ENCODE measurements at places on chromosomes 2 and 18. TPM values are rescaled to one million over a fixed set of nuclear protein-coding genes. Genes with fewer than 3 reads are reported as not detected.

BBS5 gene
- 23.6 TPM for total RNA-seq

CHRND gene
- 0.56 TPM for total RNA-seq

SIX3 gene
- 0.47 TPM for total RNA-seq

TEKT4 gene
- 11.5 TPM for total RNA-seq

DNA sequence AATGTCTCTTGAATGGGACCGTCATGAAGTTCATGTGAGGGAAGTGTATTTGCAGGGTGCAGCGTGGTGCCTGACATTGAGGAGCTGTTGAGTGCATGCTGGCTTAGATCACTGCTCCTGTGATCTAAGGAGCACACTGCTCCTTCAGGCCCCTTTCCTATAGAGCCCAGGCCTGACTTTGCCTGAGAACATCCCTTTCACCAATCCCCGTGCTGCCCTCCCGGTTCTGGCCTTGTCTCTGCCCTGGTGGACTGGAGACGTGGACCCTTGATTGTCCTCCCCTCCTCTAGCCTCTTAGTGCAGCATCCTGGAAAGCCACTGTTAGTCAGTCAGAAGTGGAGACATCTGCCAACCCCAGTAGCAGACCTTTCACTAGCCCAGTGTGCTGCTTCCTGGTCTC lies 323.6 kb upstream of the HS6ST1 start:
- DNase-seq, result peak; percentile 3

TANC1 gene
- 19.3 TPM for total RNA-seq

- no peak for DNase-seq
These were observed 143.6 kb downstream of the OSR1 start for GRCh38 chr2:19214682-19215391.

DNA sequence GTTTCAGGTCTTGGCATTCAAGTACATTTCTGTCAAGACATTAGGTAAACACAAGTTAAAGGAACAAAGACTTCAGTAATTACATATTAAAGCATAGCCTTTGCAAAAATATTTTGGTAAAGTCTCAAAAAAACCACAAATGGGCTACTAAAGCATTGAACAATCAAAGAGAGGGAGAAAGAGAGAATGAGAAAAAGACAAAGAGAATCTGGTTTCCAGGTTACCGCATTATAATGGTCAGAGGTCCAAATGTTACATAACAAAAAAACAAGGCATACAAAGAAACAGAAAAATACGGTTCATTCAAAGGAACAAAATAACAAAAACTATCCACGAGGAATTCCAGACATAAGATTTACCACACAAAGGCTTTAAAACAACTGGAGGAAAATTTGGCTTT lies 327.9 kb downstream of the AKAIN1 start:
- DNase-seq, result no peak

DNA sequence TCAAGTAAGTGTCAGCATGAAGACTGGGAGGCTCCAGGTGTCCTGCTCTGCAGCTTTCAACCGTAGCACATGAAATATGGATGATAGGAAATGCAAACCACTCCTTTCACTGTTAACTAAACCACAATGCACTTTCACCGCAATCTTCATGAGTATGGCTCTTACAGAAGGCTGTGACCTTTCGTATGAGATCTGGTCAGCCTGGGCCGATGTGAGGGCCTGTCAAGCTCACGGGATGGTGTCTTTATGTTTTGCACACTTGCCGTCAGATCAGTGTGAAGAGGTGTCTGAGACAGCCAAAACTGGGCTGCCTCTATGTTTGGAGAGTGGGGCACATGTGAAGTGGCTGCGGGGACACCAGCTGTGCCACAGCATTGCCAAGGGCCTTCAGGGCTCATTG lies 62.8 kb upstream of the AFF3 start:
- no peak for DNase-seq

DNA sequence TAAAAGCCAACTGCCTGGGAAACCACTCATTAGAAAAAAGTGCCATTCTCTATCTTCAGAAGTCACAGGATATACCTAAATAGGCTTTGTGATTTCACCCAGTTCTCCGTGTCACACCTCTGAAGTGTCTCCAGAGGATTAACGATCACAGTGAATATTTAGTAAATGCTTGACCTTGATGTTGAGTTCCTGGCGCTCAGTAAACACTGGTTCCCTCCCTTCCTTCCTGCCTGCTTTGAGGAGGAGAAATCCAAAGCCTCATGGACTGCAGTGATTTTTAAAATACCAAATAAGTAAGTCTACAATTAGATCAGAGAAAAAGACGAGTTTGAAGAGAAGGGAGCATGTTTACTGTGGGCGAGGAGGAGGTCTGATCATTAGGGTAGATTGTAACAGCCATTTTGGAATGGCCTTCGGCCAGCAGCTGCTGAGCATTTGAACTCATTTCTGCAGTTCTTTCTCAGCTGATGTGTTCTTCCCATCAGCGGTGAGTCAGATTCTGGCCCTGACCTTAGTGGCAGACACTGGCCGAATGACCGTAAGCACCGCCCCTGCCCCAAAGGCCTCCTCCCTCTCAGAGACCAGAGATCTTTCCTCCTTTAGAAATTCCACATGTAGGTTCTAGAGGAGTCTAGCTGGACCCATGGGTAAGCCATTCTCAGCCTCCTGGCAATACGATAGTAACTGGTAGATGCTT lies 62.1 kb upstream of the SLC16A14 start:
- DNase-seq, result peak; percentile 76

- DNase-seq, result peak; percentile 65
These were observed 77.2 kb upstream of the TXNDC2 start for GRCh38 chr18:9808295-9809241.

KLHL29 gene
- 10.9 TPM for total RNA-seq

GRCh38 chr2:41722668-41723369 lies 325.0 kb upstream of the PKDCC start:
- DNase-seq, result peak; percentile 78

- DNase-seq, result no peak
These were observed 259.1 kb downstream of the LTBP1 start for GRCh38 chr2:33205693-33206434.

GRCh38 chr2:238955648-238956531 lies 108.0 kb downstream of the TWIST2 start:
- DNase-seq, result no peak

LIMS4 gene
- total RNA-seq, result 33.0 TPM

CNGA3 gene
- total RNA-seq, result 0.63 TPM

MYL12B gene
- total RNA-seq, result 255 TPM

DNA sequence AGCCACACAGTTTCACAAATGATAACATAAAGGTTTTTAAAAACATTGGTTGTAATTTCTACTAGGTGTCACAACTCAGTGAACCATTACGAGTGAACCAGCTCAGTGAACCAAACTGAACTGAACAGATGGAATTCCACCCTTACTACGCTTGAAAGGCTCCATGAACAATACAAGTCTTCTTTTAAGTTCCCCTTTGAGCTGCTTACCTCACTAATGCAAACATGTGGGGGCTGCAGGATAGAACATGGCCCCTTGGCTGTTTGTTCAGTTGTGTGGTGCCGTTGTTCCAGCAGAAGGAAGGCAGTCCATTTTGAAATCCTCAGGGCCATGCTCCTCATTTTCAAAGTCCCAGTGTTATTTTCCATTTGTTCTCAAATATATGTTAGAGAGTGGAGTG lies 30.7 kb upstream of the KLHL14 start:
- DNase-seq, result no peak

GRCh38 chr18:62543021-62543420 lies 20.2 kb downstream of the ZCCHC2 start:
- no peak for DNase-seq

GRCh38 chr2:98479959-98480524 lies 35.4 kb downstream of the INPP4A start:
- peak; percentile 83 for DNase-seq
